ENCODE measurements at places on chromosomes 5 and 9.
A peak's percentile ranks its signal among the peaks of the same experiment; 100 is the strongest.

DNA sequence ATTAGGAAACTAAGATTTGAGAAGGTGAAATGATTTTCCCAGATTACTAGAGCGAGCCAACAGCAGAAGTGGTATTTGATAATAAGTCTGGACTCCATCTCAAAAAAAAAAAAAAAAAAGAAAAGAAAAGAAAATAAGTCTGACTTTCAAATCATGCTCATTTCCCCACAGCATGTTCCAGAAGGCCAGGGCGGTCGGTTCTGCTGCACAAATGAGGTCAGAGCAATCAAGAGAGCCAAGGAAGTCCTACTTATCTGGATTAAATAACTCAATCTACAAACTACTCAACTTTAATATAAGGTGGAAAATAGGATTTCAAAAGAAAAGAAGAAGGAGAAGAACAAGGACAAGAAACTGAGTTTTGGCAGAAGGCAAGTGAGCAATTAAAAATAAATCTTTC lies 130.4 kb upstream of the RASA1 start:
- DNase-seq = no peak

- DNase-seq = no peak
These were observed 1858.6 kb upstream of the CDH9 start for GRCh38 chr5:28896949-28897348.

DNA sequence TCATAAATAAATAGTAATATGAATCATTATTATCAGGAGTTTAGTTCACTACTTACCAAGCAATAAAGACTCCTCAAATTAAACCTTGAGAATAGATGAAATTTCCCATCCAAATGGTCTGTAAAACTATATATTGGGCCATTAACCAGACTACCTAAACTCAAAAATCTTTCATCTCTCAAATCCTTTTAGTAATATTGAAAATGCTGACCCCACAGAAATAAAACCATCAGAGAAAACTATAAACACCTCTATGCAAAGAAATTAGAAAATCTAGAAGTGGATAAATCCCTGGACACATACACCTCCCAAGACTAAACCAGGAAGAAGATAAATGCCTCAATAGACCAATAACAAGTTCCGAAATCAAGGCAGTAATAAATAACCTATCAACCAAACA lies 723.2 kb downstream of the TLE4 start:
- no peak for DNase-seq

- DNase-seq = no peak
These were observed 47.3 kb upstream of the PHYKPL start for GRCh38 chr5:178279723-178280438.

- no peak for DNase-seq
These were observed 149.1 kb downstream of the ATP10B start for GRCh38 chr5:160702934-160703333.

DNA sequence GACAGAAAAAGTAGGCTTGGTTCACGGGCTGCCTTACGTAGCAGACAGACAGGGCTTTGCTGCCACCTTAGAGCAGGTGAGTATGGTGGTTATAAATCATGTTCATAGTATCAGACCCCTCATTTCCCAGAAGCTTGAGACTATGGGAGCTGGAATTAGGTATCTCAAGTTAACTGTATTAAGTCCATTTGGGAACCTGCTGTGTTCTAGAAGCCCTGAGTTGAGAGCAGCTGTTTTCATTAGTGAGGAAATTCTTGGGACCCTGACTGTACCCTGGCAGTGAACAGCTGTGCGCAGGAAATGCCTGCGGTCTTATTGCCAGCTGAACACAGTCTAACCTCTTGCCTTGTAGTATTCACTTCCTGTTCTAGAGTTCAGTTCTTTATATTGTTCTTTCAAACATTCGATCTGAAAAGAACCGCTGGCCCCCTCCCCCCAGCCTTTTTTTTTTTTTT lies 29.8 kb downstream of the UGCG start:
- no peak for DNase-seq

GRCh38 chr5:143186623-143187022 lies 216.9 kb downstream of the NR3C1 start:
- no peak for DNase-seq

- DNase-seq = no peak
These were observed 5.6 kb downstream of the KLHL3 start for GRCh38 chr5:137730336-137730735.

DNA sequence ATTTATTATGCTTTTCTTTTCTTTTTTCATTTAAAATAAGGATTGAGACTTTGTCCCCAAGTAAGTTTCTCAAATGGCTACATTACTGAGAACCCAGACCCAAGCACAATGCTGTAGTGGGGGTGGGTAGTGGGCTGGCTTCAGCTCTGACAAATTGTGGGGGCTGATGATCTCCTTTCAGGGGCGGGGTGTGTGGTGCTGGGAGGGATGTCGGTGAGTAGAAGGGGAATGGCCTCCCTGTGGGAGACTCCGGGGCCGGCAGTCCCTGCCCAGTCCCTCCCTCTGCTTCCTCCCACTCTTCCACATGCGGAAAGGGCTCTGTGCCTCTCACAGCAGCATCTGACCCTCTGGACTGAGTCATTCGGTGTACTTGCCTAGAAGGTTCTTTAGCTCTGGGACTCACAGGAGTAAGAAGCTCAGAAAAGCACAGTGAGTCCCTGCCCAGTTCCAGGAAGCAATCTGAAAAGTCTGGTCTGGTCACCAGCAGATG lies 14.3 kb downstream of the CD180 start:
- no peak for DNase-seq

DNA sequence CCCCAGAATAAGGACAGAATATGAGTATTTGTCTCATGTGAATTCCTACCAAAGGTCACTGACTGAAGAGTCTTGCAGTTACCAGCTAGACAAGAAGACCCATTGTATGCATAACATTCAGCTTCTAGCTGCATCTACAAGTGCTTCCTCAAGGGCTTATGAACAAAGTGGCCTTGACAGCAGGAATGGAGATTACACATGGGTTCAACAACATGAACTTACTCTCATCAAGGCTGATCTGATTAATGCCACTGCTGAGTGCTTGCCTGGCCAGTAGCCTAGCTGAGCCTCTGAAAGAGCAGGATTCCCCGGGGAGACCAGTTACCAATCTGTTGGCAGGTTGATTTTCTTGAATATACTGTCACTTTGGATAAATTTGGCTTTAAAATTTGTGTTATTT lies 76.7 kb upstream of the CHD1 start:
- no peak for DNase-seq

DNA sequence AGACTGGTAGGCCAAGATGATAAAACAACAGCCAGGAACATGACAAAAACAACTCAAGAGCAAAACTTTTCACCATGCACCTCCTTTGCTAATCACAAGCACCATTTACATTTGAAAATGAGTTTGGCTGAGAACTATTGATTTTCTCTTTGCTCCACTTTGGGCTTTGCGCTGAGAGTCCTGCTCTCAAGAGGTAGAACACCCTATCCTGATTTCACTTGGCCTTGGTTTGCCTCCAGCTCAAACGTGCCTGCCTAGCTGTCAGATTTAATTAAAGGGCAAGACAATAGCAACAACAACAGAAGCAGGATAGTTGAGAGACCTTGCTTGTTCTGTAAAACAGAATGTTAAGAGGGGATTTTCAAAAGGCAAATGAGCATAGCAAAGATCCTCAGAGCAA lies 128.2 kb upstream of the ASTN2 start:
- peak; percentile 31 for DNase-seq

DNA sequence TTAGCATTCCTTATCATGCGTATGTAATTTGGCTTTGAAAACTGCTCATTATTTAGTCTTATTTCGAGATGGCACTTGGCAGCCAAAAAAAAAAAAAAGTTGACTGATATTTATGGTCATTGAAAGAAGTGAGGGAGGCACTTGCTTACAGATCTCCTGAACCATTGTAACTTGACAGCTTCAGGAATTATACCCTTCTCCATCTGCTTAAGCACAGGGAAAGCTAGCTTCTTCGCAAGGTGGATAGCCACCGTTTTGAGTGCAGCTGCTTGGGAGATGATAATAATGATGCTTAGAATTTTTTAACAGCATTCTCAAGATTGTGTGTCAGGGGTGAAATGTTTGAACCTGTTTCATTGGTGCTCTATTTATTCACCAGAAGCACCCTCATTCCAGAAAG lies 116.1 kb downstream of the GIN1 start:
- no peak for DNase-seq

- DNase-seq = no peak
These were observed 13.6 kb downstream of the ITGA1 start for GRCh38 chr5:52801329-52801728.

DNA sequence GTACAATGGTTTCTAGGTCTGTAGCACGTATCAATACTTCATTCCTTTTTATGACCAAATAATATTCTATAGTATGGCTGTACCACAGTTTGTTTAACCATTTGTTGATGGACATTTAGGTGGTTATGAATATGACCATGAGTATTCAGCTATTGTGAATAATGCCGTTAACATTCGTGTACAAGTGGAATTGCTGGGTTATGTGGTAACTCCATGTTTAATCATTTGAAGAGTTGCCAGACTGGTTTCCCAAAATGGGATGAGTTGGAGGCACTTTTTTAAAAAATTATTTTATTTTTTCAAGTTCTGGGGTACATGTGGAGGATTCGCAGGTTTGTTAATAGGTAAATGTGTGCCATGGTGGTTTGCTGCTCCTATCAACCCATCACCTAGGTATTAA lies 4.6 kb downstream of the SNX2 start:
- DNase-seq = no peak

DNA sequence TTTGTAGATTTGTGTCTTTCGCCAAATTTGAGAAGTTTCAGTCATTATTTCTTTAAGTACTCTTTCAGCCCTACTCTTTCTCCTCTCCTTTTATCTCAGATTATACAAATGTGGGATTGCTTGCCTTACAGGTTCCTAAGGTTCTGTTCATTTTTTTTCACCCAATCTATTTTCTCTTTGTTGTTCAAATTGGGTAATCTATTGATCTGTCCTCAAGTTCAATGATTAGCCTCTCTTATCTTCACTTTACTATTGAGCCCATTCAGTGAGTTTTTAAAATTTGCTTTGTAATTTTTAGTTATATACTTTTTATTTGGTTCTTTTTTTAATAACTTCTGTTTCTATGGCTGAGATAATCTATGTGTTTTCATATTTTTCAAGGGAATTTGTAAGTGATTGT lies 282.1 kb downstream of the FER start:
- DNase-seq = no peak

DNA sequence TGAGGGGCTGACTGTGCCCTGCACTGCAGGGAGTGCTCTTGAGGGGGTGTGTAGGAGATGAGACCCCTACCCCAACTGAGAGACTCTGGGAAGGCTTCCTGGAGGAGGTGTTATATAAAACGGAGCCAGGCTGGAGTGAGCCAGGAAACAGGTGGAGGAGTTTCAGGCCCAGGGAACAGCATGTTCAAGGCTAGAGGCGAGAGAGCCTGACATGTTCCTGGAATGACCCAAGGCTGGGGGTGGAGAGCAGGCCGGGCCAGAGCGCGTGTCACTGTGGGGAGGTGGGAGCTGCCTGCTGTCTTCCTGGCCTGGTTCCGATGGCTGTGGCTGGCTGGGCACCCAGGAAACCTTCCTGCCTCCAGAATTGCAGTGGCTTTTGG lies 48.7 kb downstream of the RXRA start:
- DNase-seq = no peak

DNA sequence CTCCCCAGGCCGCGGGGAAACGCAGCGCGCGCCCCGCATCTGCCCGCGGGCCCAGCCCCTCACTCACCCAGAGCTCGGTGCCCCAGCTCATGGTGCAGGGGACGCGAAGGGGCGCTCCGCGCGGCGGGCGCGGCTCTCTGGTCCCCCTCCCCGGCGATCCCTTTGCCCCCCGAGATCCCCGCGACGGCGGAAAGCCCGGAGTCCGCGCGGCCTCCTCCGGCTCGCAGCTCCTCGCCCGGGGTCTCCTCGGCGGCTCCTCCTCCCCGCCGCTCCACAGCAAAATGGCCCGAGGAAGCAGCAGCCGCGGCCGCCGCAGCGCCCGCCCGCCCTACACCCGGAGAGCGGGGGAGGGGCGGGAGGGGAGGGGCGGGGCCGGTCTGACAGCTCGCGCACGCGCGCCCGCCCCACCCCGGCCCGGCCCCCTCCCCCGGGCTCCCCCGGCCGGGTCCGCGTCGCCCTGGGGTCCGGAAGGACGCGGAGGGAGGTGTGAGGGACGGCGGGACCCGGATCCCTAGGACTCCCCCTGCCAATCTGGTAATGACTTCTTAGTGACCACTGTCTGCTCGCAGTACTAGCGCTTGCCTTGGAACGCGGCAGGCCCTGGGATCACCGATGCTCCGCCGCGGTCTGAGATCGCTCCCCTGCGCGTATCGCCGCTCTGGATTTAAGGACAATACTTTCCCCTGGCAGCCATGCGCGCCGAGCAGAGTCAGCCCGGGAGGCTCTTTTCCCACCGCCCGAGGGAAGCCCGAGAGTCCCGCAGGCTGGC lies at the start of gene FNBP1:
TSS of gene FNBP1 (minus strand) at position 305 of the 769 bp plus-strand sequence. CDS start at position 91, 214 bp downstream.
- DNase-seq = peak; percentile 49

GRCh38 chr5:31581498-31582099 lies 49.5 kb downstream of the C5orf22 start:
- no peak for DNase-seq

GRCh38 chr9:21576331-21577189 lies 94.4 kb upstream of the IFNE start:
- DNase-seq = no peak

GRCh38 chr5:68272289-68272688 lies 56.7 kb downstream of the PIK3R1 start:
- DNase-seq = no peak

- no peak for DNase-seq
These were observed 96.1 kb downstream of the CYFIP2 start for GRCh38 chr5:157362012-157362411.
